ENCODE measurements at places on chromosomes 1 and 21.

DNA sequence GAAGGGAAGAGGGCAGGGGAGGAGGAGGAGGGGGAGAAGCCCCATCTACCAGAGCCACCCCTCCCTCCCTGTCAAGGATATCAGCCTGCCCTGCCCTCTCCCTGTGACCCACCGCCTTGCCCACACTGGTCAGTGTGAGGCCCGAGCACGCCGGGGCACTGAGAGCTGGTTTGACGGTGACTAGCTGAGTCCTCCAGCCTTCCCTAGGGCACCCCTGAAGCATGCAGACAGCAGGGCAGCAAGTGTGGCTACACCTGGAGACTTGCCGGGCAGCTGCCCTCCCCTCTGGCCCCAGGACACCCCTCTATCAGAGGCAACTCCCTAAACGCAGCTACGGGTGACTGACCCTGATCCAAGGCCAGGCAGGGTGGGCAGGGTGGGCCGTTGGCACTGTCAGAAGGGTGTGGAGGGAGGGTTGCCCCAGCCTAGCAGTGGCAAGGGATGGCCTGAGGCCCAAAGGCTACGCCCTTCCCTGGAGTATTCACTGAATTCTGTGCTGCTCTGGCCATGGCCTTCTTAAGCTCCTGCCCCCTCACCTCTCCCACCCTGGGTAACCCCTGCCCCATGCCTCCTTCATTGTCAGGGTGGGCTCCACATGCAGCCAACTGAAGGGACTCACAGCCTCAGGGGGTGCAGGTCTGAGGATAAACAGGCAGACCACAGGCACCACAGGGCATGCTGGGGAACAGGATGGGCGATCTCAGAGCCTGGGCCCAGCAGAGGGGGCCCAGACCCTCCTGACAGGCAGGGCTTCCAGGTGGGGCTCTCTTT is 19.6 kb downstream of the WNT9A start:
- no peak for DNase-seq

DNA sequence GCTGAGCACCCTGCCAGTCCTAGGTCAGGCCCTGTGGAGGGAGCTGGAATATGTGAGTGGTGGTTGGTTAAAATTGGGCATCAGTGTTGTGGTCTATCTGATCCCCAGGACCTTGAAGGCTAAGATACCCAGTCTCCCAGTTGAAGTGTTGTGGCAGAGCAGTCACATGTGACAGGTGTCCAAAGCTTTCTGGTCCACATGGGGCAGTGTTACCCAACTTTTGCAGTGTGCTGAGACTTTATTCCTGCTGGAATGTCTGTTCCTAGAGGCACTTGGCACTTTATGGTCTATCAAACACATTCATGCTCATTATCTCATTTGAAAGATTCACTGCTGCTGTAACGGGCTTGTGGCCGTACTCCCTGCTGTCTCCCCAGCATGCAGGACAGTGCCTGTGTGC is 21.0 kb upstream of the LORICRIN start:
- DNase-seq, result no peak

GRCh38 chr1:37035796-37036666 is 1.7 kb upstream of the GRIK3 start:
- DNase-seq, result no peak

DNA sequence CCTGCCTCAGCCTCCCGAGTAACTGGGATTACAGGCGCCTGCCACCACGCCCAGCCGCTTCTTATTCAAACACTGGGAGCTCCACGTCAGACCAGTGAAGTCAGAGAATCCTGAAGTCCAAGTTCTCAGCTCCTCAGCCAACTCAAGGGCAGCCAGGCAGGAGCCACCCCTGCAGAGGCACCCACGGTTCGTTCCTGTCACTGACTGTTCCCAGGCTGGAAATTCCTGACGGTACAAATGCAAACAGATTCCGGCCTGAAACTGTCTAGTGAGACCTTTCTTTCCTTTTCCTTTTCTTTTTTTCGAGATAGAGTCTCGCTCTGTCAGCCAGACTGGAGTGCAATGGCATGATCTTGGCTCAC is 11.7 kb downstream of the SLC35E2B start:
- DNase-seq, result no peak

- no peak for DNase-seq
Measured at GRCh38 chr21:40404396-40404800, 442.6 kb downstream of the DSCAM start.

DNA sequence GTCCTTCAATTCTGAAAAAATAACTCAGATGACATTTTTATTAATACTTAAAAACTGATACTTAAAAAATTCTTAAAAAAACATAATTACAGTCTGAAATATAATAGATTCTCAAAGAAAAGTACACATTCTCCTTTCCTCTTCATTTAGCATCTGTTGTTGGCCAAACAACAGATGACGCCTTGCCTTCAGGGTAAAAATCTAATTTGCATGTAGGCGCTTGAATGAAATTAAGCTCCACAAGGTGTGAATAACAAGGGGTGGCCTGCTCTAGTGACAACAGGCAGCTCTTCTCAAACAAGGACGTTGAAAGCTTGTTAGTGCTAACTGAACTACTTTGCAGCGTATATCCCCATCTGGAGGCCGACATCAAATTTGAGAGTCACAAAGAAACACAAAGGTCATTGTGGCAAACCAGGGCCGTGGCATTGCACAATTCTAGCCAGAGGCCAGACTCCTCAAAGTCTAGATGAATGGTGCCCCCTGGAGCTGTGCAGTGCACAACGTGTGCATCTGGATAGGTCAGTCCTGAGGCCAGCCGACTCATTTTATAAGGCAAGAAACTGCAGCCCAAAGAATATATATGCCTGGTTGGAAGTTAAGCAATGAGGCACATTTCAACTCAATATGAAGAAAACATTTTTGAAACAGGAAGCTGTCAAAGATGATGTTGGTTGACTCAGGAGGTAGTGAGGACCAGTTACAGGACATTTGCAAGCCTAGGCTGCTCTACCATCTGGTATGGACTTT is 459.2 kb upstream of the RUNX1 start:
- no peak for DNase-seq

All from CD4-positive, alpha-beta T cell treated with Interleukin-12 subunit alpha and Interleukin-12 subunit beta, for 1 hour (primary cell).